ENCODE measurements at places on chromosomes 4 and X.

DNA sequence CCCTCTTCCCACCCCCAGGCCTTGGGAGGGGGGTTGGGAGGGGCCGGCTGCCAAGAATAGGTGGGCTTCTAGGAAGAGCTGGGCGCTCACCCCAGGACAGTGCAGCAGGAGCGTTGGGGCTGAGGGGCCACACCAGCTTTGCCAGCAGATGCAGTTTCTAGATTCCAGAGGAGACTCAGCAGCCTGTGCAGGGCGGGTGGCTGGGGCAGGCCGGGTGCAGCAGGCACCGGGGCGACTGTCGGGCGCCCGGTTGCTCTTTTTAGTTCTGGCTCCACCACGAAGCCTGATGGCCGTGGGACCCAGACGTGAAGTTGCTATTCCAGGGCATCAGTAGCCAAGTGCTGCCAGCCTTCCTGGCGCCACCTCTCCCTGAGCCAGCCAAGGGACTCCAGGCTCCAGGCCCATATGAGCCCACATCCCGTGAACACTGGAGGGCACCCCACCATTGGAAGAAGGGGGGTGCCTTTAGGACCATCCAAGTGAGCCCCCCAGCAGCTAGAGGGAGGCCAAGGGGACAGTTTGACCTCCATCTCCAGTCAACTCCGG, 5.8 kb downstream of the SSR4 start:
- DNase-seq, result no peak

DNA sequence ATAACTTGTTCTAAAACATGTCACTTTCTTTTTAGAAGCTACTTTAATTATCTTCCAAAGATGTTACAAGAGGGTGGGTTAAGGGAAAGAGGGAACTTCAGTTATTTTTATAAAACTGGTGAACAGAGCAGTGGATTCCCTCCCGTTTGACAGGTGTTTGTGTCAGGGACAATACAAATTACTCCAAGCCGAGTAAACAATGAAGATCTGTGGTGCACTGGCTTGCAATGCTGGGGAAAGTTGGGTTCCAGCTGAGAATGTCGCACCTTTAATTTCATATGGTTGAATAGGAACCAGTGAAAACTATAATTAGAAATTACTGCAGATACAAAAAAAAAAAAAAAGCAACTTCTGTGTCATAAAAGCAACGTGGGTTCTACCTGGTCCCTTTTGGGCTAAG, 98.6 kb upstream of the TTC29 start:
- DNase-seq, result no peak

DNA sequence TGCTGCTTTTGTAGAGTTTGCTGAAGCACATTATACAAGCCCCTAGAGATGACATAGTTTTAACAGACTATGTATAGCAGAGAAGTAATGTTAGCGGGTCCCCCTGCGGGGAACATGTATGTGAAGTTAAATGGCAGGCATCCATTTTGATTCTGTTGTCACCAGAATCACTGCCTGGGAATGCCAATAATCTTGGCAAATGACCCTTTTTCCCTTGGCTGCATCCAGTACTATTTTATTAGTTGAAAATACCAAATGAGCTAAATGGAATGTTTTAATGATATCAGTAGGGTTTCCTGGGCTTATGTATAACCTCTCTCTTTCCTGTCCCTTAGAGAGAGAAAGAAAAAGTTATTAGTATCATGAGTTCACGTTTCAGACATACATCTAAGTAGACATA, 93.6 kb downstream of the LIMCH1 start:
- DNase-seq, result no peak

GRCh38 chr4:147463065-147463464, 17.8 kb upstream of the EDNRA start:
- DNase-seq, result no peak

DNA sequence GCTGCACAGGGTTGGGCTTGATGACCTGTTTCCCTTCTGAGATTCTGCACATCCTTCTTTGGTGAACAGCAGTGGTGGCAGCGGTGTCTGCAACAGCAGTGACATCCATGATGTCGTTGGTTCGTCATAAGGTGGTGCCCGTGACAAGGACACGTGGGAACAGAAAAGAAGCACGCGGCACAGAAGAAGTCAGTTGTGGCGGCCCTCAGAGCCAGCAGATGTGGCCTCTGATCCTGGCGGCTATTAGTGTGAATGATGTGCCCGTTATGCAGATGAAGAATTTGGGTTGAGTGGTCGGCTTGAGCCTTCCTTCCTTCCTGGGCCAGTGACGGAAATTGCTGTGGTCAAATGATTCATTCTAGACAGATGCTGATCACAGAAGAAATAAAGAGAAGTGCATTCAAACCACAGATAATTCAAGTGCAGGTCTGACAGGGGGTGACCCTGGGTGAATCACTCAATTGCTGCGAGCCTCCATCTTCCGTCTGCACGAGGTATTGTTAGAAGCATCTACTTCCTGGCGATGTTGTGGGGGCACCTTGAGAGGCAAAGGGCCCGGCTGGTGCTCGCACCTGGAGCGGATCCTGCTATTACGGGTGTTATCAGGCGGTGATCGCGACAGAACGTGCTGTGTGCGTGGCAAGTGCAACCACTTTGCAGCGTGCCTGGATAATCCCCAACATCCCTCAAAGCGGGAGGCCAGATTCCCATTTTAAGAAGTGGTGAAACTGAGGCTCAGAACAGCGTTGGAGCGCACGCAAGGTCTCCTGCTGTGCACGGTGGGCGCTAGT, 215.2 kb upstream of the PSAPL1 start:
- DNase-seq, result peak; percentile 35

DNA sequence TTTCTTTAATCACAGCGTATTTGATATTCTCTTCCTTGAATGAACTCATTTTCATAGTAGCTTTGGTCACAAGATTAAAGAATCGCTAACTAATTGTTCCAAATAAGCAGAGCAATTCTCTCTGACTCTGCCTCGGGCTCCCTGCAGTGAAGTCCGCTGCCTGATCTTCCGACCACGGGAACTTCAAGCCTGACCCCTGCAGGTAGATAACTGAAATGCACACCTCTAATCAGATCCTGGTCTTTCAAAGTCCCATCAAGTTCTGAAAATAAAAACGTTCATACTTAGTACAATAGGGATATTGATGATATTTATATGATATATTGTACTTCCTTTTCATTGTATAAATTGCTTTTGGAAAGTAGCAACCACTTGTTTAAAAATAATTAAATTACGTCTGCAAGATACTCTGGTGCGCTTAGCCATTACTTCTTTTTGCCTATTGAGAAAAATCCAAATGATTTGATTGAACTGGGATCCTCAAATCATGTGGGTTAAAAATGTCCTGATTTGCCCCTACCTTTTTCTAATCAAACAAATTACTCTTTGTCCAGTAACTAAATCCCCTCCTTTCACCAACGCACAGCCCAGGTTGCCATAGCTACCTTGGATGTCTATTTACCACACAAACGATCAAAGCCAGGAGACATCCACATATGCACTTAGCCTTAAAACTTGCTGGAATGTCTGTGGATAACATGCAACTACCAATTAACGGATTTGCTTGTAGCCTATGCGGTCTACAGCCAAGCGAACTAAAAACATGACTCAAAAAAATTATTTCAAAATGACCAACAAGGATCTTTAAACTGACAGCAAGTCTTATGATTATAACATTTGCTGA, 4.2 kb downstream of the MID1 start:
- DNase-seq, result peak; percentile 10

- DNase-seq, result no peak
Measured at GRCh38 chr4:81573840-81574239, 102.1 kb upstream of the RASGEF1B start.

- no peak for DNase-seq
Measured at GRCh38 chr4:171812333-171812664, 905 bp upstream of the GALNTL6 start.

DNA sequence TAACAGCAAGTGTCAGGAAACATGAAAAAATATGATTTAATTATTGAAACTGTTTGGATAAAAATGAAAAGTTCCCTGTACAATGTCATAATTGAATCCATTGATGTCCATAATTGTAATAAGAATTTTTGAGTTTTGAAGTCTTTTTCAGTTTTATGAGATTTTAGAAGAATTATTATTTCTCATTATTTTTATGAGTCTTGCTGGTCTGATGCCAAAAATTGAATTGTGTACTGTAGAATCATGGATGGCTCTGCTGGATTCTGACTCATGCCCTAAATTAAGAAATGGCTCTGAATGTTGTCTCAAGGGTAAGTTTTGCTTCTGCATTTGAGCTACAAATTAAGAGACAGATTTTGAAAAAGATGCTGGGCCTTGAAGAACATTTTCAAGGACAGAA, 132.8 kb upstream of the MAP9 start:
- DNase-seq, result no peak

GRCh38 chrX:13360146-13360545, 40.3 kb upstream of the ATXN3L start:
- DNase-seq, result no peak

- DNase-seq, result peak; percentile 34
Measured at GRCh38 chrX:109856974-109857373, 123.9 kb upstream of the ACSL4 start.

GRCh38 chr4:1086011-1086410, 27.4 kb downstream of the RNF212 start:
- DNase-seq, result no peak

DNA sequence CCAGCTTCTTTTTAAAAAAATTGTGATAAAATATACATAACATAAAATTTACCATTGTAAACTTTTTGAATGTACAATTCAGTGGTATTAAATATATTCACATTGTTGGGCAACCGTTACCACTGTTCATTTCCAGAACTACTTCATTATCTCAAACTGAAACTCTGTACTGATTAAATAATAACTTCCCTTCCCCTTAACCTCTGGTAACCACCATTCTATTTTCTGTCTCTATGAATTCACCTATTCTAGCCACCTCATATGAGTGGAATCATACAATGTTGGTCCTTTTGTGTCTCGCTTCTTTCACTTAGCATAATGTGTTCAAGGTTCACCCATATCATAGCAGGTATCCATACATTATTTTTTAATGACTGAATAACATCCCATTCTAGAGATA, 8.3 kb downstream of the GPR50 start:
- no peak for DNase-seq

All from stimulated activated CD4-positive, alpha-beta T cell treated with anti-CD3 and anti-CD28 coated beads, Interleukin-12 subunit alpha, Interleukin-12 subunit beta, amount 100 ng/mL, for 48 hours (primary cell).